ENCODE measurements at places on chromosomes 4 and X.

- DNase-seq, result no peak
Observed at GRCh38 chrX:131778269-131779218, 234.7 kb downstream of the OR13H1 start.

DNA sequence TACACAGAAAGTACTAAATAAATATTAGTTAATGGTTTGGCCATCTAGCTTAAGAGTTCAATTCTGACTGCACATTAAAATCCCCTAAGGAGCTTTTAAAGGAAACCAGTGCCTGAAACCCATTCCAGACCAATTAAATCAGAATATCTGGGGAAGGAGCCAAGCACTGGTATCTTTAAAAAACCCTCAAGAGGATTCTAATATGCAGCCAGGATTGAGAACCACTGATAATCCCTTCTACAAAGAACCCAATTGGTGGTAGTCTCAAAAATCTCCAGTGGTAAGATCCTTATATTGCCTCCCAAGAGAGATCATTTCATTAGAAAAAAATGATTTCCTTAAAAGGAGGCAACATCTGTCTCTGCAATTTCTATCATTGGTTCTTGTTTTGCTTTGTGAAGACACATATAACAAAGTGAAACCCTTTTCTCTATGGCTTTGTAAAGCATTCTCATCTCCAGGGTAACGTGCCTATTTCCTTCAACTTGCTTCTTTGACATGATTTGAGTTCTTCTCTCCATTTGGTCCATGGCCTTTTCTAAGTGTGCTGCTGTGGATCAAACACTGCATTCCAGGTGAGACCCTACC is 3.5 kb downstream of the GPR34 start:
- no peak for DNase-seq

DNA sequence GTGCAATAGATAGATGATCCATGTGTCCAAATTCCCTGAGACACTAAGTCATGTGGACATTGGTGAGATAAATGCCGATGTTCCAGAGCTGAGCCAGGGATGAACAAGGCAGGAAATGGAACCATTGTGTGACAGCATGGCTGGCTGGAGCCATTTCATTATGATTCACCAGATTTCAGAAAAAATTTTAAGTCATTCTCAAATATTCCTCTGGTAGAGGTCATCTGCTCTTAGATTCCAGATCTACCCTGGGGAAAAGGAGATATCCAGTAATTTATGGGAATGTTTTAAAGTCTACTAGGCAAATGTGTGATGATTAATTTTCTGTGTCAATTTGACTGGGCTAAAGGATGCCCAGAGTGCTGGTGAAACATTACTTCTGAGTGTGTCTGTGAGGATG is 287.3 kb downstream of the STK32B start:
- DNase-seq, result no peak

DNA sequence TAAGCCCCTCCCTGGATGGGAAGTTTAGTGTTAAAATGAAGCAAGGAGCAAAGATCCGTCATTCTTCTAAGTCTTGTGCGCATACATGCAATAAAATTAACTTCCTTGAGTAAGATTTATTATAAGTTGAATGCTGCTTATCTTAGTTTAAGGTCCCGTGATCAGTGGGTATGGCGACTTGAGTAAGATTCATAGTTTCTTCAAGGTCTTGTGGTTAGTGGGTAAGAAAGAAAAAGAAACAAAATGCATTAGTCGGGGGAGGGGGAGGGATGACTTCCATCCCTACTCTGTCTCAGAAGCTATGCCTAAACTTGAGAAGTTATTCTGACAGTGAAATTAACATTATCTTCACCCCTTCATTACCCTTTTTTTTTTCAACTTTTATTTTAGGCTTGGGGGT is 127.3 kb upstream of the MAGEB16 start:
- no peak for DNase-seq

Measured in activated CD4-positive, alpha-beta T cell treated with anti-CD3 and anti-CD28 coated beads, Interleukin-2, amount 50 U/mL, for 48 hours (primary cell).